ENCODE measurements at places on chromosomes 2 and 18. TPM values are rescaled to one million over a fixed set of nuclear protein-coding genes. Genes with fewer than 3 reads are reported as not detected.

Gene RAB27B
- total RNA-seq: 3.5 TPM

Gene NTSR2
- total RNA-seq: 0.09 TPM

Gene LIPG
- 18.8 TPM for total RNA-seq

Gene CD302
- 1.5 TPM for total RNA-seq

Gene C18orf54
- 0.70 TPM for total RNA-seq

Gene TCF23
- total RNA-seq: 0.66 TPM

Gene GCA
- total RNA-seq: 13.0 TPM

Gene CPLX4
- not detected for total RNA-seq

Gene GREB1
- 2.1 TPM for total RNA-seq

Gene CFC1
- total RNA-seq: 99.9 TPM

Gene CRYGD
- not detected for total RNA-seq

Gene SFTPB
- 0.25 TPM for total RNA-seq

Gene AQP12A
- not detected for total RNA-seq

Gene LONRF2
- 0.10 TPM for total RNA-seq

Gene DCAF17
- total RNA-seq: 21.8 TPM

Gene PROM2
- total RNA-seq: 0.71 TPM

Gene NT5C1B
- 0.55 TPM for total RNA-seq

Gene B4GALT6
- 14.2 TPM for total RNA-seq

Gene PTH2R
- total RNA-seq: 1.4 TPM

Gene ORC4
- 50.6 TPM for total RNA-seq

Gene C2orf66
- 4.9 TPM for total RNA-seq

Gene DCC
- 2.3 TPM for total RNA-seq

Gene CACNB4
- total RNA-seq: 58.4 TPM

Gene TEX44
- not detected for total RNA-seq

Gene LYG1
- total RNA-seq: 1.4 TPM

Gene VWC2L
- total RNA-seq: 0.78 TPM

Gene RGPD3
- total RNA-seq: 0.67 TPM

Gene FEV
- total RNA-seq: not detected

Gene ANKRD30BL
- 0.22 TPM for total RNA-seq

Gene TNFAIP6
- total RNA-seq: not detected

Gene PRKAG3
- total RNA-seq: 1.7 TPM
